Activated naive CD8-positive, alpha-beta T cell treated with anti-CD3 and anti-CD28 coated beads for 36 hours (primary cell): ENCODE measurements at places on chromosomes 3 and 15. TPM values are rescaled to one million over a fixed set of nuclear protein-coding genes. Genes with fewer than 3 reads are reported as not detected.

DNA sequence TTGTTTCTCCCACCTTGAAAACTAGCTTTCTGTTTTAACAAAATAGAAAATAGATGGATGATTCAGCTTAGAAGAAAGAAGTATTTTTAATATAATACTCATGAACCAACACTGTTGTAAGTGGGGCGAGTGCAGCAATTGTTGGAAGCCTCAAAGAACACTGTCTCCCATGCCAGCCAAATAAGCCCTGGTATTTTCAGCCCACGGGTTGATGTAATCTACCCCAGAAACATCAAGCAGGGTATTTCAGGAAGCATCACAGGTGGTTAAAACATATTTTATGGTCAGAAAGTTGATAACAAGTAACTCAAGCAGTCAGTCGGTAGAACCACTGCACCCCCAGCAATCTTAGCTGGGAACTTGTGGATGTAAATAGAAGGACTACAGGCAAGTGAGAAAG is 115.9 kb downstream of the SV2B start:
- DNase-seq = no peak

DNA sequence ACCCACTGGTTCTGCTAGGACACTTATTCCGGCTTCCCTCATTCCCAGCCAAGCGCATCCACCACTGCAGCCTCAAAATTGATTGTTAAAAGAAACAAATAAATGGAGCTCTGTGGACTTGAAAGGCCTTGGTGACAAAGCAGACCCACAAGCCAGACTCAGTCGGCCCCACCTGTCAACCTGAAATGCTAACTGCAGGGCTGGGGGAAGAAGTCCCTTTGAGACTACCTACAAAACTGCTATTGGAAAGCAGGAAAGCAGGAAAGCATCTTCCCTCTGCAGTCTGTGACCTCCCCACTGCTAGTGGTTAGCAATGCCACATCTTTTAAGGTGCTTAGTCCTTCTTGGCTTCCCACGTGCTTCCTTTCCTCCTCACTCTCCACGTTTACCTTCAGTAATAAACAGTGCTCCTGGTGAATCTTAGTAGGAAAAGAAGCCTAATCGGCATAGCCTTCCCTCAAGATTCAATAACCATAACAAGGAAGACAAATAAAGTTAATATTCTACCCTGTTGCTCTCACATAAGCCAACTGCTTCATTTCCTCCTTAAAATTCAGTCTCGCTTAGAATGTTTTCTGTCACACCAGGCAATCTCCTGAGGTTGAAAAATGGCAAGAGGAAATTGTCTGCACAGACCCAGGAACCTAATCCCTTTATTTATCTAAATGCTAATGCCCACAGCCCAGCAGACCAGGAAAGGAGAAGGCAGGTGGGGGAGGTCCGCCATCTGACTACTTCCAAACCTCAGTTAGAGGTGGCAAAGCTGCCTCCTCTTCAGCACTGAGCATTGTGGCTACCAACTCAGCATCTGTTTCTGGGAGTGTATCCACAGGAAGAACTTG is 296.2 kb downstream of the NEK10 start:
- no peak for DNase-seq

- no peak for DNase-seq
Measured at GRCh38 chr15:70420086-70420947, 322.6 kb upstream of the TLE3 start.

GRCh38 chr15:38756441-38756840 is 191.8 kb upstream of the RASGRP1 start:
- no peak for DNase-seq

- no peak for DNase-seq
Measured at GRCh38 chr3:79930196-79930595, 162.4 kb upstream of the ROBO1 start.

The DNAH12 gene
- total RNA-seq = not detected
